ENCODE measurements at places on chromosomes 11 and 22. TPM values are rescaled to one million over a fixed set of nuclear protein-coding genes. Genes with fewer than 3 reads are reported as not detected.

The PDE2A gene
- 3.8 TPM for total RNA-seq

The SHISAL1 gene
- total RNA-seq = 5.0 TPM

The OR52I1 gene
- total RNA-seq = 0.38 TPM

The MS4A1 gene
- 0.85 TPM for total RNA-seq

The TEX54 gene
- total RNA-seq = 4.8 TPM

DNA sequence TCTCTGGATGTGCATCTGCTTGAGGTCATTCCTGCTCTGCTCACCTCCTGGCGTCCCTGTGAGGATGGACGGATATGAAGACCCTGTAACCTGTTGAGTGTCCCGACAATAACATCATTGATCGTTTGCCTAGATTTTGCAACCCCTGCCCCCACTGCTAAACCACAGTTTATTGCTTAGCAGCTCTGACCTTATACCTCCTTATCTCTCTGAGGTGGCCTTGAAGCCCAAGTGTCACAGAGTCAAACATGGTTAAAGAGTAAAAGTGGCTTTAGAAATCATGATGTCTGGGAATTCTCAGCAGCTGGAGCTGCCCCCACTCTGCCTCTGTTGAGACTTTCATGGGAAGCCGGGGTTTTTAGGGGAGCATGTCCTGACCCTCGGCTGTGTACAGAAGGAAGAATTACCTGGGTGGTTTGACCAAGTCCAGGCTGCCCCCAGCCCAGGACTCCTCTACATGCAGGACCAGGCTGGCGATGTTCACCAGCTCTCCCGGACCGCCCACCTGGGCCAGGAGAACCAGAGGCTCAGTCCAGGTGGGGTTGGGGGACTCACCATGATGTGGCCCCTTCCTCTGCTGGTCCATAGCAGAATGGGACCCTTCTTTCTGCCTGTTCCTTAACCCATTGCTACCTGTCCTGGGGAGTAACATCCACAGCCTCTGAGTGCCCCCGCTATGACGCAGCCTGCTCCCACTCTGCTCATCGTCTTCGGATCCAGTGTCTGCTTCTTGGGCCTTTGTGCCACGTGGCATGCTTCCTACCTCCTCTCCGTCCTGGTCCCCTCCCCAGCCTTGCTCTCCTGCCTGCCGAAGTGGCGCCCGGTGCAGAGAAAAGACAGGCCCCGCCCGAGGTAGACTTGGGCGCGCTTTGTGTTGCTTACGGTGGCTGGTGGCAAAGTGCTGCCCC is 33.4 kb upstream of the FTH1 start:
- ATAC-seq = no peak

- no peak for ATAC-seq
Measured at GRCh38 chr11:132032555-132032954, 662.1 kb downstream of the NTM start.

- no peak for ATAC-seq
Measured at GRCh38 chr22:17976121-17976520, 48.2 kb downstream of the MICAL3 start.

GRCh38 chr11:86255896-86256295 is 11.3 kb downstream of the EED start:
- no peak for ATAC-seq

- ATAC-seq = no peak
Measured at GRCh38 chr22:42268852-42269410, 1.5 kb downstream of the TCF20 start.

DNA sequence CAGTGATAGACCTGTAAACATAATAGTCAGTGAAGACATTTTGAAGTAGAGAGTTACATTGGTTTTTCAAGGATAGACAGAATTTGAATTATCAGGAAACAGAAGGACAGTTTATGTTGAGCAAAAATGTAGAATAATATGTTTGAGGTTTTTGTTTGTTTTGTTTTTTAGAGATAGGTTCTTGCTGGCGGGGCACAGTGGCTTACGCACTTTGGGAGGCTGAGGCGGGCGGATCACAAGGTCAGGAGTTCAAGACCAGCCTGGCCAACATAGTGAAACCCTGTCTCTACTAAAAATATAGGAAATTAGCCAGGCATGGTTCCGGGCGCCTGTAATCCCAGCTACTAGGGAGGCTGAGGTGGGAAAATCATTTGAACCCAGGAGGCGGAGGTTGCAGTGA is 35.6 kb downstream of the BCL2L13 start:
- no peak for ATAC-seq

All from motor neuron (in vitro differentiated cells).